ENCODE measurements at places on chromosomes 1 and 21.

DNA sequence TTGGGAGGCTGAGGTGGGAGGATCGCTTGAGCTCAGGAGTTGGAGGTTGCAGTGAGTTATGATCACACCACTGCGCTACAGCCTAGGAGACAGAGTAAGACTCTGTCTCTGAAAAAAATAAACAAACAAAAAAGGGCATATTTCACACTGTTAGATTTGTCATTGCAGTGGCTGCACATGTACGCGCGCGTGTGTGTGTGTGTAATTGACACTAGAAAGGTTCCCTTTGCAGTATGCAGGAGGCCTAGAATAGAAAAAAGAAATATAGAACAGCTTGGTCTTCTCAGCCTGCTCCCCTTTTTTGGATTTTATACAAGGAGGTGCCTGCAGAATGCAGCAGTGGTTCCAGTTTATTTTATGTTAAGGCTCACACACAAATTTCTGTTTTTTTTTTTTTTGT, 8.6 kb downstream of the MACO1 start:
- no peak for DNase-seq

DNA sequence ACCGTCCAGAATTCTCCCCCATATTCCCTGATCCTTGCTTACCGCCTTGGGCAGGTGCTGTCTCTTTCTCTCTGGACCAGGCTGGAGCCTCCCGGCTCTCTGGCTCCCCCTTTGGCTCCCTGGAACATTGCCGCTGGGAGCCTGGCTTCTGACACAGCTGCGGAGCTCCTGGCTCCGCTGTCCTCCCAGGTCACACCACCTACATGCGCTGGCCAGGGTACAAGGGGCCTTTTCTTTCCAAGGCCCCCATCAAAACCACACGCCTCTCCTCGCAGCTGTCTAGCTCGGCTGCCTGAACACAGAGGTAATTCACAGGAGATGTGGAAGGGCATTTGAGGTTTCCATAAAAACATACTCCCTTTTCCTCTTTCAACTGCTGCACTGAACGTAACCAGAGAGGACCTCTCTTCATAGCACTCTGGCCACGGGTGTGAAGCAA, 7.5 kb upstream of the ZNF648 start:
- no peak for DNase-seq

GRCh38 chr1:178133239-178133989, 39.5 kb downstream of the RASAL2 start:
- no peak for DNase-seq

GRCh38 chr1:234875328-234875952, 253.2 kb downstream of the TOMM20 start:
- no peak for DNase-seq

DNA sequence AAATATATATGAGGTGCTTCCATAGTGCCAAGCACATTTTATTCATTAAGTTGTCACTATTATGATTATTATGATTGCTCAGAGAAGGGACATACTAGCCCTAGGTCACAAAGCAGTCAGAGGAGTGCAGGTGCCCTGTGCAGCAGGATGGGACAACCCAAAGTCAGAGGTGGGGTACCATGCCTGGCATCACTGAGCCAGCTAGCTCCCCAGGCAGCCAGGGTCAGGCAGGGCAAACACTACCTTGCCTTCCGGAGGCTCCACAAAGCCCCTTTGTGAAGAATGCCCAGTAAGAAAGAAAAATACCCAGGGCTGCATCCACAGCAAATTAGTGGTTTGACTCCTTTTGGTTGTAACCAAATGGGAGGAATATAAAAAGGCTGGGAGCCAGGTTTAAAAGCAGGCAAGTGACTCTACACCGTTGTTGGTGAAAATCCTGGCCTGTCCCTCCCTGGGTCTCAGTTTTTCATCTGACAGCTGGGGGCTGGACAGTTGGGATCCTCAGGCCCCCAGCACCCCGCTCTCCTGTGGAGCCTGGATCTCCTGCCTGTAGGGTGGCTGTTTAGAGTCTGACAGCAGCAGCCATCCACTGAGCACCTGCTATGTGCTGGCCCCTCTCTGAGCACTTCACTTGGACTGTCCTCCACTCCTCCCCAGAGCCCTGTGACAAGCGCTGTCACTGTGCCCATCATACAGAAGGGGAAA, 98.8 kb downstream of the GLIS1 start:
- no peak for DNase-seq

- DNase-seq, result peak; percentile 58
Observed at GRCh38 chr21:45970674-45971615, 10.6 kb upstream of the COL6A1 start.

DNA sequence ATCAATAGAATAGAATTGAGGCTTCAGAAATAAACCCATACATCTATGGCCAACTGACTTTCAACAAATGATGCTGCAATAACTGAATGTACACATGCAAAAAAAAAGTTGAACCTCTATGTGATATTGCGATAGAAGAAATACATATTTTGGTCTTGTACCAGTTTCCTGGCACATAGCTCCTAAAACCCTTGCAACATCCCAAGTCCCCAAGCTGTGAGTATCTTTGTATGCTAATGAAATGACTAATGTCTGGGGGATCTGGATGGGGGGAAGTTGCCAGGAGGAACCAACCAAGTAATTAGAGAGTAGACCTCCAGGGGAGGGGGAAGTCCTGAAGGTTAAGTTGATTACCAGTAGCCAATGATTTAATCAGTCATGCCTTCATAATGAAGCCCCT, 24.4 kb downstream of the BLZF1 start:
- DNase-seq, result no peak

DNA sequence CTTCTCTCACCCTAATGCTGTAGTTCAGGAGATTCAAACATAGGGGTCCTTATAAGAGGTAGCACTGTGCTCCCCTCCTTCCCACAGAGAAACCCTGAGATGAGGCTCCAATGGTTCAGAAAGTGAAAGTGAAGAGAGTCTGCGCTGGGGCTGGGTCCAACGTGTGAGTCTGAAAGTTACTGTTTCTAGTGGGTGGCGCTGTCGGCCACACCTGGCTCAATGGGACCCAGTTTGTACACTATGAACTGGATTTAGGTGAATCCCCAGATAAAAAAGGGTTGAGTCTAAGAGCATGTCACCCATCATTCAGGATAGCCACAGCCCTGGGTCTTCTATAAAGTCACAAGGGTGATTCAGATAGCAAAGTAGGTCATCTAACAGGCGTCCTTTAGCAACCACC, 2.8 kb downstream of the SMCP start:
- no peak for DNase-seq

GRCh38 chr1:150545486-150546032, 3.6 kb upstream of the ADAMTSL4 start:
- no peak for DNase-seq

DNA sequence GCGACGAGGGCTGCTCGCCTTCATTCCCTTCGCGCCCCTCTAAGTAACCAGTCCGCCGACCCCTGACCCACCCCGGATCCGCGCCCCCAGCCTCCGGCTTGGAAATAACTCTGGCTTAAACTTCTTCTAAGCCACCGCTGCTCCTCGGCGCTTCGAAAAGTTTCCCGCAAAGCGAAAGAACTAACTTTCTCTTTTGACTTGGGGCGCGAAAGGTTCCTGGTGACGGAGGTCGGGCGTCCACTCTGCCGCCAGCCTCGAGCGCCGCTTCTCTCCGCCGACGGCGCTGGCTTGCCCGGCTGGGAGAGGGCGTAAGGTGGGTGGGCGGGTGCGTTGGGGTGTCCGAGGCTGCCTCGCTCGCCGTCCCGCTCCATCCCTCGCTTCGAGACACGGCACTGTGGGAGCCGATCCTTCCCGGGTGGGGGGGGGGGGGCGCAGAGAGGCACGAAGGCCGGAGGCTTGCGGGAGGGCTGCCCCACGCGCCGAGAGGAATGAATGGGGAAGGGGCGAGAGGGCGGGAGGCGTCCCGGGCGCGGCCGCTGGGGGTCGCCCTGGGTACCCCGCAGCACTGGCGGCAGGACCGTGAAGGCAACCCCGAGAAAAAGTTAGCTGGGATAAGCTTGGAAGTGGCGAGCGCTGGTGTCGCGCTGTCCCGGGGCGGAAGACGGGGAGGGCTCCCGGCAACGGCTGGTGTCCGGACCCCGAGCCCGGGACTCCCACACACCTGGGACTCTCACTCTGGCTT, 569 bp downstream of the ATF3 start:
- DNase-seq, result peak; percentile 46

DNA sequence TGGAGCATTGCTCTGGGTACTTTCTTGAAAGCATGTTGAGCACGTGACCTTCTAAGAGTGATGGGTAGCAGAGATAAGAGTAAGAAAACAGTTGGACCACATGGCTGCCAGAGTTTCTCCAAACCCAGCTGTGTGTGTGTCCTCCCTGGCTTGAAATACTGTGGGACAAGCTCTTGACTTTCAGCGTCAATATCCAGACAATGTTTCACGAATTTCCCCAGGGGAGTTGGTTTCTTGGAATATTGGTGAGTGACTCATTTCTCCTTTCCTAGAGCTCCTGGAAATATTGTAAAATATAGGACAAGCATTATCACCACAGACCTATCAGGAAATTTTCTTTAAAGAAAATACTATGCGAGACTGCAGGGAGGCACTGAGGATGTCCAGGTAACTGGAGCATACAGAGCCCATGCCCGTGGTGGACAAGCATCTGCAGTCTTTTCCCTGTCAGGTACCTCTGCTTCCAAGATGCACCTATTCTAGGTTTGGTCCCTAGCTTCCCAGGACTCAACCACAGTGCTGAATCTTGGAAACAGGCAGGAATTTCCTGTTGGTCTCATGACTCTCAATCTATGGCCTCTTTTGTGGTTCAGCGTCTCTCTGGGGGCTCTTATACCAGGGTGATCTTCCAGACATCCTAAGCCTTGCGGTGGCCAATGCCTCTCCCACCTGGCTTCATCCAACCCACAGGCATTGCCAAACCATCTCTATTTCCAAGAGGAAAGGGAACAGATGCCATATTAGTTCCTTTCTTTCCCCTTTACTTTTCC, 67.4 kb downstream of the KCNJ6 start:
- peak; percentile 72 for DNase-seq

GRCh38 chr1:36710951-36711350, 228.2 kb upstream of the CSF3R start:
- DNase-seq, result no peak

DNA sequence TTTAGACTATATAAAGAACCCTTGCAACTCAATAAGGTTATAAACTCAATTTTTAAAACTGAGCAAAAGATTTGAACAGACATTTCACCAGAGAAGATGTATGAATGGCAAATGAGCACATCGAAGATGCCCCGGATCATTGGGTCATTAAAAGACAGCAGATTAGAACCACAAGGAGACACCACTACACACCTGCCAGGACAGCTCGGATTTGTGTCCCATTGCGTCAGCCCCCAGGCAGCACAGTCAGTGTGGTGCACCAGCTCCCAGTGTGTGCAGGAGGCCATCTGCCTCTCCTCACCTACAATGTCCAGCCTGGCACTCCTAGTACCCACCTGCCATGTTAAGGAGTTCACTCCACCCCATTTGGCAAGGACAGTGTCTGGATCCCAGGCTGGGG, 61.1 kb upstream of the LRP8 start:
- no peak for DNase-seq

- peak; percentile 61 for DNase-seq
Observed at GRCh38 chr1:244678697-244679096, 25.8 kb downstream of the DESI2 start.

DNA sequence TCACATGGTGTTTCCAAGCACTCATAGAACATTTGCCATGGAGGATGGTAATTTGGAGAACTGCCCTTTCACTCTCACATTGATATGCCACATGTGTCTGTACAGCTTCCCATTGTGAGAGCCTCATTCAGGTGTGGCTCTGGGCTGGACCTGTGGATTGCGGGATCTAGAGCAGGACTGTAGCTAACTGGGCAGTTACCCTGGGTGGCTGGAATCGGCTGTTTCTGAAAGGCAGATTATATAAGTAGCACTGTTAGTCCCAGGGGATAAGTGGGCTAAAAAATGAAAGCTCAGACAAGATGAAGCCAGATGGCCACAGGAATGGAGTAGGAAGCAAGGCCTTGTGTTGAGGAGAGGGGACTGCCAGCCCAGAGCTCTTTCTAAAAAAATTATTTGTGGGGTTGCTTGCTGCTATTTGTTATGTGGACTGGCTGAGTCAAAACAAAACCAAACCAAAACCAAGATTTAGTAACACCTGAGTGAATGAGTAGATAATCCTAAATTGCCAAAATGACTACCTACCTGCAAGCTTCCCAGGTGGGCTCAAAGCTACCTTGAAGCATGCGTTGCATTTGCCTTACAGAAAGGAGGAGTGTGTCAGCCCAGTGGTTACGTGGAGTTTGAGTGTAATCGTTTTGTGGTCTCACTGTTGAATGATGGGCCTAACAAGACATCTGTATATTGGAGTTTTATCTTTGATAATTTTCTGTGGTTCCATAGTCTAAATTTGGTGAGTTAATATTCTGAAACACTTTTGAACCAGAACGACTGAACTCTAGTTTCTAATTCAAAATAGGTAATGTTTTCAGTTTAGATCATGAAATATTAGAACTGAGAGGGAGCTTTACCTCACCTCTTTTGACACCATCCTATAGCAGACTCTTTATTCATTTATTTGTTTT, 58.0 kb downstream of the SDCCAG8 start:
- DNase-seq, result no peak

- DNase-seq, result peak; percentile 73
Observed at GRCh38 chr1:2255420-2256369, 27.6 kb downstream of the SKI start.

- DNase-seq, result peak; percentile 93
Observed at GRCh38 chr1:219442611-219443061, 170.3 kb downstream of the ZC3H11B start.

DNA sequence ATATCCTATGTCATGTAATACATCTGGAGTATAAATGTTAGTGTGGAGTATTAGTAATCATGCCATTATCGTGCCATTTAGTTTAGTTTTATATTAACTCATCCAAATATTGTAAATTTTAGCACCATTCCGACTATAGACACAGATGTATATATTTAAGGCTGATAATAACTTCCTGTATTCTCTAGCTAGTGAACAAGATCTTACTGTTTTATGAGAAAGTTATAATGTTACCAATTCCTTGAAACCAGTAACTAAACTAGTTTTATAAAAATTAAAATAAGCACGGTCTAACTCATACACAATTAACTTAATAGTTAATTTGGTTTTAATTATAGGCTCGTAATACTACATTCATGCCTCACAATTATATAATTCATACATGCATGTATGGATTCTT, 808.6 kb downstream of the USP25 start:
- no peak for DNase-seq

DNA sequence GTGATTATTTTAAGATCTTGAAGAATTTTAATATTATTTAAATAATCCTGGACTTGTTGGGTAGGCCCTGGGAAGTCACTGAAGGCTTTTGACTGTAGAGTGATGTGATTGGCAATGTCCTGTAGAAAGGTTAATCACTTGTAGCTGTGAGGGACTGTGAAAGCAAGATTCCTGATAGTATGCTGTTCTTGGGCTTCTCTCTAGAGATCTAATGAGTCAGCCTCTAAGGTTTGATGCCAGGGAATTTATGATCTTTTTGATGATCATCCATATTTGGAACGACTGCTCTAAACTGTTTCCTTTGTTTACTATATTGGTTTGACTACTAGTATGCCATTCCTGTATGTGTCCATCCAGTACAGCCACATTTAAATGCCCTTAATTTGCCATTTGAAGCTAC, 56.5 kb downstream of the CAMSAP2 start:
- DNase-seq, result peak; percentile 46

DNA sequence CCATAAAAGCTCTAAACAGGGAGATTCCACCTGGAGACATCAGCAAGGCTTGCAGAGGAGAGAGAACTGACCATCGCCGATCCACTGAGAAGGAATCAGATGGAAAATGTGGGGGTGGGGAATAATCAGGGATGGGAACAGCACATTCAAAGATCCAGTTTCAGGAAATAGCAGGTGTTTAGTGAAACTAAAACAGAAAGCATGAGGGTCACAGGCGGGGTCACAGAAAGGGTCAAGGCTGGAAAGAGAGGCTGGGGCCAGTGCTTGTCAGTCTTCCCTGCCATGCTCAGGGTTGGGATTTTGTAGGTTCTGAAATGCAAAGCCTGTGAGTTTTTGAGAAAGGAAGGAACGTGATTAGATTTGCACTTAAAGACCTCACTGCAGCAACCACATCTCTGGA, 103.2 kb downstream of the HLCS start:
- DNase-seq, result no peak
